ENCODE measurements at places on chromosomes 11 and 22. TPM values are rescaled to one million over a fixed set of nuclear protein-coding genes. Genes with fewer than 3 reads are reported as not detected.

DNA sequence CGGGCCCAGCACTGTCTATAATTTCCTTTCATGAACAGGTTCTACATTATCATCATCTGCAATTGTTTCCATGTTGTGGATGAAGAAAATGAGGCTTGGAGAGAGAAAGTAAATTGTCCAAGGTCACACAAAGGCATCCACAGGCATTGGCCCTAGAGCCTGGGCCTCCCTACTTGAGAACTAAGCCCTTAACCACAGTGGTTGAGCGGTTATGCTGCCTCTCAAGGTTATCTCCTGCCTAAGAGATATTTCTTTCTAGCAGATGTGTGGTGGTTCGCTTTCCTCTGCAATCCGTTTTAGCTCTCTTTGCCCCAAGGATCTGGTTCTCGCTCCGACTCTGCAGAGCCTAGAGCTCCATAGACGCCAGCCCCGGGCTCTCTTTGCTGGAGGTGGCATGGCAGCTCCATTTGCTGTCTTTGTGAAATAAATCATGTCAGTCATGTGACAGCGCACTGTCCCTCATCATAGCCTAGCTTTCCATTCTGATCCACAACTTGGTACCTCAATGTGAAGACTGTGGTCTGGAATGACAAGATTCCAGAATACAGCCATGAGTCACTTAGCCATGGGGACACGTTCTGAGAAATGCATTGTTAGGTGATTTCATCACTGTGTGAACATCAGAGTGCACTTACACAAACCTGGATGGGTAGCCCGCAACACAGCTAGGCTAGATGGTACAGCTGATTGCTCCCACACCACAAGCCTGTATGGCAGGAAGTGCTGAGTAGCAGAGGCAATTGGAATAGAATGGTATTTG, 27.2 kb downstream of the RPS6KA4 start:
- DNase-seq = no peak

The KIF18A gene
- total RNA-seq = 0.86 TPM

The WNT11 gene
- 1.7 TPM for total RNA-seq

The CNTN5 gene
- total RNA-seq = 1.2 TPM

DNA sequence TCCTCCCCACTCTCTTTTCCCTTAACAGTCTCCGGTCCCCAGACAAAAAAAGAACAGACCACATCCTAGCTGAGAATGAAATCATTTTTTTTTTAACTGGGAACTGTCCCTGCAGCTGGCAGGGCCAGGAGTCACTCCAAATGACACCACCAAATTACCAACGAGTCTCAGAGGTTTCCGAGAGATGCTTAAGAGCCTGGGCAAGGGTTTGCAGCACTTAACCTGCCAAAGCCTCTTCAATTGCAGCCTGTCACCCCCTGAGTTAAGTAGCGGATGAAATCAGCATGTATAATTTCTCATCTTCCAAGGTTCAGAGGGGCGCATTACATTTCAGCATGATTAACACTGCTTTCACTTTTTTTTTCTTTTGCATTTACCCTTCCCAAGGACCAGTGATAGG, 71.8 kb downstream of the TENM4 start:
- DNase-seq = no peak

DNA sequence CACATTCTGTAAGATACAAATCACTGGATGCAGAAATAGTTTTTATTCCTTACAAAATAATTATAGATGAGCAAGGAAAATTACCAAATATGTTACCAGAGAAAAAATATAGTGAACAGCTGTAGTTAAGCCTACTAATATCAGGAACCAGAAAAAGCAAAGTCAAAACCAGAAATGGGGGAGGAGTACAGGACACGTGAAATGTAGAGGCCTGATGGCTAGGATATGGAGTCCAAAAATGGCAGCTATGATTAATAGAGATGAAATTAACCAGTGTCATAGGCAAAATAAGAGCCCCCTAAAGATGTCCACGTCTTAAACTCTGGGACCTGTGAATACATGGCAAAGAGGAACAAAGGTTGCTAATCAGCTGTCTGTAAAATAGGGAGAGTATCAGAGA, 34.1 kb downstream of the MRE11 start:
- DNase-seq = no peak

GRCh38 chr11:20035701-20036601, 124.3 kb downstream of the DBX1 start:
- no peak for DNase-seq

- DNase-seq = peak; percentile 27
Observed at GRCh38 chr22:47593291-47593690, 830.8 kb downstream of the TBC1D22A start.

GRCh38 chr11:10878408-10879214, 20.8 kb upstream of the ZBED5 start:
- DNase-seq = peak; percentile 54

The ADAMTS8 gene
- 1.2 TPM for total RNA-seq

The ABTB2 gene
- 4.7 TPM for total RNA-seq

- no peak for DNase-seq
Observed at GRCh38 chr11:67439321-67440228, 2.1 kb upstream of the PTPRCAP start.

DNA sequence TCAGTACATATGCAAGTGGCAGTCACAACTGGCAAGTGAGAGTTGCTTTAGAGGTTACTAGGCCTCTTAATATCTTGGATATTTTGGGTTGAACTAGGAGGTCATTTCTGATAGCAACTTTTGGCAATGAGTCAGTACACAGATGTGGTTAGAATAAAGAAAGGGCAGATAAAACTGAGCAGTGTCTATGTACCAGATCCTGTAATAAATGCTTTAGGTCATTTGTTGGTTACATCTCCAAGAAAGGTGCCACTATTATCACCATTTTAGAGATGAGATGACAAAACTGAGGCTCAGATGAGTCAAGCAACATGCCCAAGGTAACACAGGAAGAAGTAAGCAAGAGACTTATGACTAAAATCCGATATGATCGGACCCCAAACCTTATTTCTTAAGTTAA, 25.0 kb downstream of the MAML2 start:
- DNase-seq = no peak

DNA sequence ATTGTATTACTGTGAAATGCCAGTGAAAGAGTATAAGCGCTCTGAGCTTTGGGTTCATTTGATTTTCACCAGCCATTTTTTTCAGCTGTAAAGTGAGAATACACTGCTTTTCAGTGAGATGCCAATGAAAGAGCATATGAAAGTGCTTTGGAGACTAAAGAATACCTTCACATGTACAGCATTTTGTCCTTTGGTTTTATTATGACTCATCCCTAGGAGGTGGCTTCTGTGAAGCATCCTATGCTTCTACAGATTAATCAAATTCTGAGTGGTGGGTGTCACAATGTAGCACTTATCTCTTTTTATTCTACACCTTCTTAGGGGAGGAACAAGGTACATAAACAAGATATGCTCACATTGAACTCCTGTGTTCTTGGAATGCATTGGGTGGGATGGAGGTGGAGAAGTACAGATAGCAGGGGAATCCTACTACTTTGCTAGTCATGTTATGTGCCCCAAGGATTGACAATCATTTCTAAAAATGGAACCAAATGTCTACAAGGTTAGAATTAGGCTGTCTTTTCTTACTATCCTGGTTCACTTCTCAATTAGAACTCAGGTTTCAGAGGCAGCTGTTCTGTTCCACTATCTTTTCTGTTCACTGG, 18.7 kb downstream of the TRIM44 start:
- no peak for DNase-seq

- DNase-seq = no peak
Observed at GRCh38 chr11:107370390-107370789, 87.2 kb downstream of the CWF19L2 start.

The DDIAS gene
- 2.6 TPM for total RNA-seq

DNA sequence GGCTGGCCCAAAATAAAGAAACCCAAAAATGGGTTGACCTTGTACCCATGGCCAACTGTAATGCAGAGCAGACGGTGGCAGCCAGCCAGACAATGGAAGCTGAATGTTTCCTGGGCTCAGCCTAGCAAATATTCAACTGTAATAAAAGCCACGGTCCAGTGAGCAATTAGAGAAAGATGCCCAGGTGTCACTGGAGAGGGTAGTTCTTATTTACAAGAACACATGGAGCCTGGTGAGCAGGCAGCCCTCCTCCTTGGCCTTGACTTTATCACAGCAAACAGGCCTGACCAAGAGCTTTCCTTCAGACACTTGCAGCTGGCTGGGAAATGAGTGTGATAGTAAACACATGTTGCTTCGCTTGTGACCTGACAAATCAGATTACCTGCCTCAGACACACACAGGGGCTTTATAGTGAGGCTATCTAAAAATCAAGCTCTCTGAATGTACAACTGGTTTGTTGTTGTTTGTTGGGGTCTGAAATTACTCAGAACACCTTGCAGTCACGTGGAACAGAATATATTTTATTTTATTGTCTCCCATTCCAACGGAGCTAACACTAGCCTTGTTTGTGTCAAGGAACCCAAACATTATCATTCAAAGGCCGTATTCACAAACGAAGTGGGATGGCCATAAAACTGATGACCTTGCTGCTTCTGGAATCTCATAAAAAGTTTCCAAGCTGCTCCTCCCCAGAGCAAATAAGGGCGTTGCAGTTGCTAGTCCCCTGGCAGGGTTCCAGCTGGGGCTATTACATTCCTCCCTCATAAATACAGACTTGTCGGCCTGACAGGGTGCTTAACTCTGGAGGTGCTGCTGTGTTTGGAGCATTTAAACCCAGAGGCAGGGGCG, 161.1 kb downstream of the BBOX1 start:
- DNase-seq = peak; percentile 91

DNA sequence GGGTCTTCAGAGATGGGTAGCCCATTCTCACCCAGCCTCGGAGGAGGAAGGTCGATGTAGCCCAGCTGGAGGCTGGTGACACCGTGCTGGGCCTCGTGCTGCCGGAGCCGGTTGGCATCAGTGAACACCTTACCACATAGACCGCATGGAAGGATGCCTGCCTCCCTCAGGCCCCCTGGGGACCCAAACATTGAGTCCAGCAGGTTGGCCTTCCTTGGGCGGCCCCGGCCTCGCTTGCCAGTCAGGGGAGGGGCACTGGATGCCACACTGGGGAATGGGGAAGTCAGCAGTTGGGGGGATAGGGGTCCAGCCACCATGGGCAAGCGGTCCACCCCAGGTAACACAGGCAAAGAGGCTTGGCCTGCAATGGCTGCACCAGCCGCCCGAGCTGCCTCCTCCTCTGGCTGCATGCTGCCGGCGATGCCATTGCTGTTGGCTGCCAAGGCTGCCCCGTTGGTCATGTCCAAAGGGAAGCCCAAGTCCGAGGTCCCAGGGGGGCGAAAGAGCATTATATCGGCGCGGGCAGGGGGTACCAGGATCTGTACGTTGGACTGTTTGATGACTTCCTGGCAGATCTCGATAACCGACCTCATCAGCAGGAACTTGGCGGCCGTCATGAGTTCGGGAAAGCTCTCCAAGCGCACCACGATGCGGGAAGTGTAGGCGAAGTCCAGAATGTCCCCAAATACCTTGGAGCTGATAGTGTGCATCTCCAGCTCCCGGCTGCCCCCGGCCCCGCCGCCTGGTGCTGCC, 1.4 kb downstream of the PATZ1 start:
- peak; percentile 64 for DNase-seq

GRCh38 chr11:66663741-66664296, 13.9 kb downstream of the RBM4B start:
- no peak for DNase-seq

The XKR3 gene
- total RNA-seq = not detected

DNA sequence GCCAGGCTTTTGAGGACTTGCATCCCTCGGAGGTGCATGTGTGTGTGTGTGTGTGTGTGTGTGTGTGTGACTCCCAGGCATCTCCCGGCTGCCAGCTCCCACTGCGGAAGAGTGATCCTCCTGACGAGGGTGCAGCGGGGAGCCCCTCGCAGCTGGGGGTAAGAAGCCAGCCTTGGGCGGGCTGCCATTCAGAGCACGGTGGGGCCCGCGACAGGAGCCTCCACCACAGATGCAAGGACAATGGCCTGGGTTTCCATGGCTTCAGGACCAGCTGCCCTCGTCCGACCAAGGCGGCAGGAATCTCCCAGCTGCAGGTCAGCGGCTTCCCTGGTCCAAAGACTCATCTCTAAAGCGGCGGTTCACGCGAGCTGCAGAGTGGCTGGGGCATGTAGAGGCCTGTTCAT, 908.5 kb downstream of the BRD1 start:
- DNase-seq = no peak

- DNase-seq = no peak
Observed at GRCh38 chr11:134906356-134906955, 494.4 kb upstream of the B3GAT1 start.

The SLC22A9 gene
- total RNA-seq = not detected

- DNase-seq = no peak
Observed at GRCh38 chr11:128022007-128022368, 565.4 kb downstream of the ETS1 start.

- no peak for DNase-seq
Observed at GRCh38 chr22:37356922-37357321, 70.4 kb downstream of the ELFN2 start.

- DNase-seq = no peak
Observed at GRCh38 chr11:61737131-61737530, 15.3 kb upstream of the MYRF start.

The KRTAP5-9 gene
- total RNA-seq = 10.3 TPM

- no peak for DNase-seq
Observed at GRCh38 chr11:12110714-12111548, 541 bp downstream of the MICAL2 start.

DNA sequence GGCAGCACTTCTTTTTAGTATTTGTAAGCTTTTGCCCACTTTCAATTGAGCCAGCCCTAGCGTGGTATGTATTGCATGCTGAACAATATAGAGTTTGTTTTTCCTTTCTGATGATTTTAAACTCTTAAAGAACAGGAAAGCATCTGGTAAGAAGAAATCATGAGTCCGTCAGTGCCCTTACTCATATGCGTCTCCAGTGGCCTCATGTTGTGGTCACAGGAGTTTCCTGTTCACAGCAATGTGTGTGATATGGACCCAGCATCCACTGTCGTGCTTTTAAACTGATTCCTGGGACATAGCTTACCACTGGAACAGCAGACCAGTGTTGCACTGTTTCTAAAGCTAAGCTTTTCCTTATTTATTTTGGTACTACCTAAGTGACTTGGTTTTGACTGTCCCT, 40.1 kb downstream of the BID start:
- DNase-seq = no peak

DNA sequence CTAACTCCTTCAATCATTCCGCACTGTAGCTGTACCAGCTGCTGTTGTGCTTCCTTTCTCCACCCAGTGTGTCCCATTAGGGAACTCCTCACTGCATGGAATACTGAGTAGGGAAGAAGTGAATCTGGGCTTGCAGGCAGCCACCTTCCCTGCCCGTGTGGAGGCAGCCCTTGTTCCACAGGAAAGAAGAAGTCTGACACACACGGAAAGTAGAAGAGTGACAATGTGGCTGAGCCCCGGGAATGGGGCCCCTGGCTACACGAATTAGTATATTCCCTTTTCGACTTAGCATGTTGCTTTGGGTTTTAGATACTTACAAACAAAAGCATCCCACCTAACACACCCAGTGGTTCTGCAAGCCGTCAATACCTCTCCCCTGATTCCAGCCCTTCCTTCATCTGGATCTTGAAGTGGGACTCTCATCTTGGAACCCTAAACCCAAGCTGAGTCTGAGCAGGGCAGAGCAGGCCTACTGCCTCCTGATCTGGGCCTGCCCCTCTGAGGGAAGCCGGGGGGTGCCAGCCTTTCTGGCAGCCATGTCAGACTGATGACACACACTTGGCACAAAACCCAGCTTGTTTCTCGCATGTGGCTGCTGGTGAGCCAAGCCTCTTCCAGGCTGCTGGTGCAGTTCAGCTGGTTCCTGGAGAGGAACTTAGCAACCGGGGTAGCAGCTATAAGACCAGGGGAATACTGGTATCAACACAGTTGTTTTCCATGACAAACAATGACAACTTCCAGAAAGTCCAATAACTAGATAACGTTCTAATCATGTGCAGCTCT, 71.6 kb downstream of the C11orf58 start:
- peak; percentile 83 for DNase-seq

The TRIM48 gene
- total RNA-seq = not detected

The OR2D2 gene
- total RNA-seq = 1.0 TPM

- DNase-seq = no peak
Observed at GRCh38 chr11:22703591-22703990, 37.2 kb downstream of the GAS2 start.
